AG04449 (cell line): ENCODE measurements at places on chromosomes 7 and 10.
A peak's percentile ranks its signal among the peaks of the same experiment; 100 is the strongest.

- no peak for DNase-seq
Measured at GRCh38 chr10:119505588-119506315, 36.8 kb downstream of the RGS10 start.

GRCh38 chr10:73465978-73466726 lies 29.7 kb downstream of the PPP3CB start:
- DNase-seq, result no peak

- DNase-seq, result no peak
Measured at GRCh38 chr7:17526621-17527020, 228.2 kb downstream of the AHR start.

DNA sequence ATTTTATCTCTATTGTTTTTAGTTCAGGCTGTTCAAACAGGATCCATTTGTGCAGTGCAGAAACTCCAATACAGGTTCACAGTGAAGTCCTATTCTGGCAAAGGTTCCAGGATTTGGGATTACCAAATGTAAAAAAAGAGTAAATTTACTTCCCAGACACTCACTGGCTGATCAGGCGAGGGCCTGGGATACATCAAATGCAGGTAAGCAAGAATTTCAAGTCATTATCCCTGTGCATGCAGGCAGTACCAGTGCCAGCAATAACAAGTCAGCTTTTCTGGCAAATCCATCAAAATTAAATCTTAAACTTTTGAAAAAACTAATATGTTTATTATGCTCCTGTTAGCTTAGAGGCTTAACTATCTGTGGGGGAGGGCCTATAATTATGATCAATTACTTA lies 6.3 kb downstream of the CDK6 start:
- no peak for DNase-seq

GRCh38 chr10:27699776-27700175 lies 45.8 kb downstream of the MKX start:
- no peak for DNase-seq

GRCh38 chr10:118687472-118687871 lies 67.3 kb downstream of the CACUL1 start:
- no peak for DNase-seq

DNA sequence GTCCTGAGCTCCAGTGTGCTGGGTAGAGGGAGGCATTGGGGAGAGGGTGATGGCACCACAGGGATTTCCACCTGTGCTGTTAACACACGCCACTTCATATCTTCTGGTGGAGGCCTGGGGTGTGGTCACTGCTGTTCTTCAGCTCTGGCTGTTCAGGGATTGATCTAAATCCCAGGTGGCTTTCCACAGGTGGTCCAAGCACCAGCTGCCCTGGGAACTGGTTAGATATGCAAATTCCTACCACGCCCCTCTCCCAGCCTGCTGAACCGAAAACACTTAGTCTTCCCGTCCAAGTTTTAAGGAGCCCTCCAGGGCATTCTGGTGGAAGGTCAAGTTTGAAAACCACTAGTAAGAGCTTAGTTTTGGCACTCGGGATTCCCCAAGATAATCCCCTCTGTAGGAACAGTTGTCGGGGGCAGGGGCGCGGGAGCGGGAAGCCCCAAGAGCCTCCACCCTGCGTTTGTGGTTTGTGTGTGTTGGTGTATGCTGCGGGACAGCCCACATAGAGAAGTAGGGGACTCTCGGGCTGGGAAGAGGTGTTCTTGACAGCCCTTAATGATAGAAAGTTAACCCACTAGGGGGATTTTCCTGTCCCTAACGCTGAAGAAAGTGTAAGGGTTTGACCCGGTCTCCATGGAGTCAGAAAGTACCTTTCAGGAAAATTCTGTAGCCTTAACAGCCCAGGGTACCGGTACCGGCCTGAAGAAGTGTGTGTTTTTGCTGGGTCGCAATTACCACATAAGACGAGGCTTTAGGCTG lies 5.1 kb downstream of the DEPP1 start:
- no peak for DNase-seq

- no peak for DNase-seq
Measured at GRCh38 chr7:4996696-4997222, 37.8 kb upstream of the MMD2 start.

- DNase-seq, result no peak
Measured at GRCh38 chr7:3537210-3537875, 236.3 kb downstream of the SDK1 start.

GRCh38 chr7:69412331-69413146 lies 185.7 kb upstream of the AUTS2 start:
- no peak for DNase-seq

- DNase-seq, result no peak
Measured at GRCh38 chr7:158320328-158320727, 267.3 kb downstream of the PTPRN2 start.

- no peak for DNase-seq
Measured at GRCh38 chr10:12130237-12130872, 878 bp downstream of the SEC61A2 start.

DNA sequence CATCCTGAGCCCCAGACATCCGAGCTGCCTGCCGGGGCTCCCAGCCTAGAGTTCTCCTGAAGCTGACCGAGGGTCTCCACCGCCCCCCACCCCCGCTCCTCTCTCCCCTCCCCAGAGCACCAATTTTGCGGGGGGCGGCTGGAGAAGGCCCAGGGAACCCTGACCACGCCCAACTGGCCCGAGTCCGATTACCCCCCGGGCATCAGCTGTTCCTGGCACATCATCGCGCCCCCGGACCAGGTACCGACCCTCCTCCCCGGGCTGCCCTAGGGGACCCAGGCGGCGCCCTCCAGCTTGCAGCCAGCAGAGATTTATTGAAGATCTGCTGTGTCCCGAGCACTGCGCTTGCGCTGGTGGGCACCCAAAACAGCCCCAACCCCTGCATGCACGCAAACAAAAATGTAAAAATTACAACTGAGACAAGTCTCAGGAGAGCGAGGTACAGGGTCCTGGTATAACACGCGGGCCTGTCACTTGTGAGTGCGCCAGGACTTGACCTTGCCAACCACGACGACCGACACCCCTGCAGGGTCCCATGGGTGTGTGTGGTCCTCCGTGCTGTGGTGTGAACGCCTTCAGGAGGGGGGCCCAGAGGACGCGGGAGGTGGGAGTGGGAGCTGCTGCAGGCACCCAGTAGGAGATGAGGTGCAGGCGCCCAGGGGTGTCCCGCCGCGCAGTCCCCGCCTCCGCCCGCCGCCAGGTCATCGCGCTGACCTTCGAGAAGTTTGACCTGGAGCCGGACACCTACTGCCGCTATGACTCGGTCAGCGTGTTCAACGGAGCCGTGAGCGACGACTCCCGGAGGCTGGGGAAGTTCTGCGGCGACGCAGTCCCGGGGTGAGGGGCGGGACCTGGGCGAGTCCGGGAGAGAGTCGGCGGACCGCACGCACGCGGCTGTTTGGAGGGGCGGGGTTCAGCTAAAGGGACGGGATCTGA lies 3.1 kb downstream of the PCOLCE start:
- DNase-seq, result no peak

GRCh38 chr10:46254007-46254383 lies 32.8 kb upstream of the ANTXRL start:
- DNase-seq, result no peak

DNA sequence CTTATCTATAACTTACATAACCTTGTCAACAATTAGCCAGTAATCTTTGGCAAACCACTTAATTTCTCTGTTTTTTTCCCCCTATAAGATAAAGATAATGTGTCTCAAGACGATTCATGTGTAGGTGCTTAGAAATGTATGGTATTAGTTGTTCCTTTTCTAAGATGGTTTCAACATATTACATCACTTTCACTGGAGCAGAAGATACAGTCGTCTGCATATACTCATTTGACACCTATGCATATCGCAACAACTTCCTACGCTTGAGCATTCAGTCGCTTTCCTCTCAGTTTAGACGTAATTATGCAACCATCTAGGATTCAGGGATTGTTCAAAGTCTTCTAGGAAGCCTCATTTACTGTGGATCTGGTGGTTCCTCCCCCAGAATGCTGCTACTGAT lies 396.7 kb downstream of the PHTF2 start:
- DNase-seq, result no peak

DNA sequence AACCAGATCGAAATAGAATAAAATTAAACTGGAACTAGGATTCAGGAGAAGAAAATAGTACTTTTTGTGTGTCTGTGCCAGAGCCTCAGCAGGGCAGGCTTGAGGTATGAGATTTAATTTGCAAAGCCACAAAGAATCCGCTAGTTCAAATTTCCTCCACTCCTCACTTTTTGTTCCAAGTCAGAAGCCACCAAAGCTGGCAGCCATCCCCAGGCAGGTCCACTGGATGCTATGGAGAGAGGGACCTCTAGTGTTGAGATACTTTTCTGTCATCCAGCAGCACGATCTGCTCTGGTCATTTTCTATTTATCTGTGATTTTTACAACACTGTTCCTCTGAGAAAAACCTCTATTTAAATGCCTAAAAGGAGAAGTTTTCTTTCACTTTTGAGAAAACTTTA lies 147.9 kb upstream of the FRMD4A start:
- peak; percentile 40 for DNase-seq

GRCh38 chr10:34288634-34289033 lies 526.5 kb downstream of the PARD3 start:
- DNase-seq, result no peak

DNA sequence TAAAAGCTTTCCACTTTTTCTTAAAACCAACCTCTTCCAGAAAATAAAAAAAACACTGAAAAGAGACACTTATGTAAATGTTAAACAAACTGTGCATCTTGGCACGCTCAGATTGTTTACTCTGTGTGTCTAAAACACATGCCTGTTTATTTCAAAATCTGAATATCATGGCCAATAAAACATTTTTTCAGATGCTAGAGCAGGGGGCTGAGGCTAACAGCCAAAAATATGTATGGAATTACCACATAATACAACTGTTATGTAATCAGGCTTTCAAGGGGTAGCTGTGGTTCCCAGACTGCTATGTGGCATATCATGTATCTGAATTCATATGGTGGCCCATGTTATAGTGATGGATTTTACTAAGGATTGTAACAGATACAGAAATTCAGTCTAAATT lies 130.4 kb downstream of the HIBADH start:
- no peak for DNase-seq

- no peak for DNase-seq
Measured at GRCh38 chr10:1094112-1095057, 38.2 kb downstream of the WDR37 start.

- DNase-seq, result no peak
Measured at GRCh38 chr7:29569648-29570047, 6.0 kb downstream of the PRR15 start.

DNA sequence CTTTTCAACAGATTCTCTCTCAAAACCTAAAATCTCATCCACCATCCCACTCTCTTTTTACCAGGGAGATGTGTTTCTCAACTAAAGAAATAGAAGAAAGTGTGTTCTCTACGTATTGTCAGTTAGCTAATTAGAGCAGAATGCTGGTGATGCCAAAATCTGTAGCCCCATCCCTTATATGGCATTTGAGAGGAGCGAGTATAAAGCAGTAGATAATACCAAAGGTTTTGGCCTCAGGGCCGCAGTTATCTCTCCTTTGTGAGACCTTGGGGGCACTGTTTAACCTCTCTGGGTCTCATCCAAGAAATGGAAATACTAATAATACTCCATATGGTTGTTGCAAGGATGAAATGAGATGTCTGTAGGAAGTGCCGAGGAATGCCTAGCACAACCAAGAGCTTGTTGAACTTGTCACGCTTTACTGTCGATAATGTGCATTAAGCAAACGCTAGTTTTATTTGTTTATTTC lies 456 bp upstream of the DLD start:
- no peak for DNase-seq

DNA sequence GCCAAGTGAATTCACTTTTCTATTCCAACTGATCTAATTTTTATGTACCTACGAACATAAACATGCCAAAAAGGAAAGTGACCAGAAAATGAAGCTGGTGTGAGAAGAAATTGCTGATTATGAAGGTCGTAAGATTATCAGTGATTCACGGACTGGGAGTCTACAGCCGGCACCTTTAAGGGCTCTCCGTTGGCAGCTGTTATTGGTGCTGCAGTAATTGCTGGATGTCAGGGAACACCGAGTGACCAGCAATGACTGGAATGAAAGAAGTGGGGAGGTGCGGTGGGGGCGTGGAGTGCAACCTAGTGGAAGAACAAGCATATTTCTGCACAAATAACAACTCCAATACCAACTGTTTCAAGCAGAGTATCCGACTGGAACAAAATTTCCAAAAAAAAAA lies 109.8 kb upstream of the TARP start:
- no peak for DNase-seq

- no peak for DNase-seq
Measured at GRCh38 chr10:44015702-44016500, 367.2 kb upstream of the ZNF32 start.

DNA sequence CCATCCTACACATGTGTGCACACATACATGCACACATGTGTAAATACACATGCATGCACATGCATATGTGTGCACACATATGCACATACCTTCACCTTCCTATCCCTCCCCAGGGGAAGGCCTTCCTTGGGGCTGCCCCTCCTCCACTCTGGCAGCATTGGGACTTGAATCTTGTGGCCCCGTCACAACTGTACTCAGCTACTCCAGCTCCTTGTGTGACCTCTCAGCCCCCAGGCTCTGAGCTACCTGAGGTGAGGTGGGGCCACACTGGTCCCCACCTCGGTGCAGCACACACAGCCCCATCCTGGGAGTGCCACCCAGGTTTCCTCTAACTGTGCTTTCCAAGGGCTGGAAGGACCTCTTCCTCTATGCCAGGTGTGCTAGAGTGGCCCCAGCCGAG lies 116.0 kb downstream of the LHPP start:
- DNase-seq, result no peak

- DNase-seq, result no peak
Measured at GRCh38 chr10:126616737-126617136, 53.8 kb downstream of the C10orf90 start.

DNA sequence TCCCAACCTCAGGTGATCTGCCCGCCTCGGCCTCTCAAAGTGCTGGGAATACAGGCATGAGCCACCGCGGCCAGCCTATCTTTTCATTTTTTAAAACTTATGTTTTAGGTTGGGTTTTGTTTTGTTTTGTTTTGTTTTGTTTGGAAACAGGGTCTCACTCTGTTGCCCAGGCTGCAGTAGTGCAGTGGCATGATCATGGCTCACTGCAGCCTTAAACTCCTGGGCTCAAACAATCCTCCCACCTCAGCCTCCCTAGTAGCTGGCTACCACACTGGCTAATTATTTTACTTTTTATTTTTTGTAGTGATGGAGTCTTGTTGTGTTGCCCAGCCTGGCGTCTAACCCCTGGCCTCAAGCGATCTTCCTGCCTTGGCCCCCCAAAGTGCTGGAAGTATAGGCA lies 19.4 kb upstream of the AGFG2 start:
- no peak for DNase-seq

DNA sequence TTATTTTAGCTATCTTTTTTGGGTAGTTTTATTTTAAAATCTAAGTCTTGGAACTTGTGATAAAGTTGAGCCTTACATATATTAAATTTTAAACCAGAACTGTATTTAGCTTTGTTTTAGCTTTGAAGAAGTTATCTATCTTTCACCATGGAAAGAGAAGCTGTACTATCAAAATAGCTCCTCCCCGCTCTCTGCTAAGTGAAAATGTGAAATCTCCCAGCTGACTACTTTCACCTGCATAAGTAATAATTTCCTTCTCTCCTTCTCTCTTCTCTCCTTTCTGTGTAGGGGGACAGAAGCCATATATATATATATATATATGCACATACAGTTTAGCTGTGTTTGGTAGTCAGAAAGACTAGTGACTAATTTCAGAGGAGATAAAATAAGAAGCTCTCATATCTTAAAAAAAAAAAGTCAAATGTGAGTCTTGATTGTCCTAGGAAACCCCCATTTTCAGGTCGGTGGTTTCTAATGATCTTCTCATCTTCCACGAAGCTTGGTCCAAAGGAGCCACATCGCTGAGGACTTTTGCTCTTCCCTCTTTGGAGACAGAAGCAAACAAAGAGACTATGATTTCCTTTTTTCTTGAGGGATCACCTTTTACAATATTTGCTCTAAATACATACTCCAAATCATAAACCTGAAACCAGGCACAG lies 30.6 kb upstream of the GDI2 start:
- no peak for DNase-seq

GRCh38 chr10:72011468-72011867 lies 47.3 kb downstream of the CHST3 start:
- no peak for DNase-seq
